AG09309 (cell line): ENCODE measurements at places on chromosomes 11 and 22.

- DNase-seq, result no peak
Observed at GRCh38 chr11:34356913-34357700, 703 bp downstream of the ABTB2 start.

DNA sequence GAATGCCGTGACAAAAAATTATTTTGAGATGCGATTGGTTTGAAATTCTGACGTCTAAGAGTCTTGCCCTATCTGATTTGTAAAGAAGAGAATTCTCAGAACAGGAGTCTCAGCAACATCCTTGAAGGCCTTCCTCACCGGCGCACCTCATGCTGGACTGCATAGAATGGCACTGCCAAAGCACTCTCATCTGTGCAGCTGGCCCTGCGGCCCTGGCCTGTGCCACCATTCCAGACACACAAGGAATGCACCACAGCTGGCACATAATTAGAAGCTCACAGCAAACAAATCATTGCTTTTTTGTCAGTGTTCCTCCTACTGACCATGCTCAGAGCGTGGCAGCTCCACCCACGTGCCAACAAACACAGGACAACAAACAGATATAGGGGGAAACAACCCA, 166.0 kb downstream of the KIRREL3 start:
- no peak for DNase-seq

DNA sequence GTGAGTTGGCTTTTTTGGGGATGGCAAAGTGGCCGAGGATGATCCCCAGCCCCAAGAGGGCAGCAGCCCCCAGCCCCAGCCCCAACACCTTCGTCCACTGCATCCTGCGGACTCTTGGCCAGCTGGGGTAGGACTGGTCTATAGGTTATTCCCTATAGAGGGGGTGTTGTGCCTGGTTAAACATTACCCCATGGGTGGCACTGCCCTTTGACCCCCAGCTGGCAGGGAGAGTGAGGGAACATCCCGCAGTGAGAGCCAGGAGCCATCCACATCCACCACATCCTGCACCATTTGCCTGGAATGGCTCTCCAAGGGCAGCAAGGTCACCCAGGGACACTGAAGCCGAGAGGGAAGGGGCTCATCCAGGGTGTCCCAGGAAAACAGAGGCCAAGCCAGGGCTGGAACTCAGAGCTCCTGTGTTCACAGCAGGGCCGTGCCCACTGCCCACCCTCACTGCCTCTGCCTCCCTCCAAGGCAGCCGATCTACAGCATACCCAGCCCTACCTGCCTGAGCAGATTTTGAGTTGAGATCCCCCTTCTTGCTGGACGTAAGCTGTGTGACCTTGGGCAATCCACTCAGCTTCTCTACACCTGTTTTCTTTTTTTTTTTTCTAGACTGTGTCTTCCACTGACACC, at the start of gene NAALADL1:
Gene NAALADL1, minus strand, starts transcription at position 135 of the 636 bp plus-strand sequence. Its CDS starts 32 bp downstream, at position 103.
- DNase-seq, result no peak

DNA sequence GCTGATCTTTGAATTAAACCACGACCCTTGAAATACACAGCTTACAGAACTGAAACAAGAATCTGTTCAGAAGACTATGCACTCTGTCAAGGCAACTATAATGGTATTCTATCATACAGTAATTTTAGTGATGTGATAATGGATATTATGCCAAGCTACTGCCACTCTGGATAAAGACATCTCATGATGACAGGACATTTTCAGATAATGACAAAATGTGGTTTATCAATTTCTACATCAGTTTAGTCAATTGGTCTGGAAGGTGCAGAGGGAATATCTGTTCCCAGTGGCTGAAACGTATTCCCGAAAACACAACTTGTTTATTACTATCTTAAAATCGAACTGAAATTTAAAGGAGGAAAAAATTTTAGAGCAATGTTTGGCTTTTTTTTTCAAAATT, 1009.6 kb upstream of the CCDC90B start:
- no peak for DNase-seq

- no peak for DNase-seq
Observed at GRCh38 chr11:122951211-122951610, 30.4 kb downstream of the BSX start.

- DNase-seq, result no peak
Observed at GRCh38 chr11:104736502-104736901, 161.8 kb downstream of the CASP12 start.

GRCh38 chr11:108241330-108242037, 18.6 kb downstream of the ATM start:
- no peak for DNase-seq

GRCh38 chr11:115241899-115242298, 262.3 kb downstream of the CADM1 start:
- DNase-seq, result no peak

- peak; percentile 62 for DNase-seq
Observed at GRCh38 chr11:109853156-109853776, 239.9 kb upstream of the ZC3H12C start.

GRCh38 chr11:111541254-111542061, 938 bp downstream of the LAYN start:
- no peak for DNase-seq

DNA sequence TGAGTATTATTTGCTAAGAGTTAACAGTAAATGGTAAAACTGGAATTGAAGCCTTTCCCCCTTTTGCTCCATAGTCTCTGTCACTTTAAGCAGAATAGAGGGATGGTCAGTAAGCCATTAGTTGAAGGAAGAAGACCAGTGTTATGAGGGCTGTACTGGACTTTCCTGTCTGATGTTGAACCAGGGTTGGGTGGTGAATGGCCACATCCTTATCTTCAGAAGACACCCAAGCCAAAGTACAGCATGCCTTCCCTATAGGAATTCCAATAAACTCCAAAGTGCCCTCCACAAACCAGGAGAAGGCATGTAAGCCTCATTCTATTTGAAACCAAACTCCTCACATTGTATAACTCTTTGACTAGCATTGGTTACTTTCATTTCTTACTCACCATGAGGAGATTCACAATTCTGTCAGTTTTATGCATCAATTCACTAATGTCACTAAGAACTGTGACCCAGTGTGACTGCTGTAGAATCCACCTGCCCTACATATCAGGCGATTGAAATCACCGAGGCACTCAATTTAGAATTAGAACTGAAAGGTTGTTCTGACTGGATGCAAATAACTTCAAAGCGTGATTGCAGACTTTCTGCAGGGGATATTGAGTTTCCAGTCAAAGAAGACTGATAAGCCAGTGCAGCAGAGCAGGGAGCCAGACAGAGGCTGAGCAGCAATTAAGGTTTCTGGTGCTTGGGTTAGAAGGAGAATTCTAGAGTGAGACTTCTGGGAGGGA, 107.1 kb upstream of the DDI1 start:
- DNase-seq, result no peak
